ENCODE measurements at places on chromosomes 11 and 22.

DNA sequence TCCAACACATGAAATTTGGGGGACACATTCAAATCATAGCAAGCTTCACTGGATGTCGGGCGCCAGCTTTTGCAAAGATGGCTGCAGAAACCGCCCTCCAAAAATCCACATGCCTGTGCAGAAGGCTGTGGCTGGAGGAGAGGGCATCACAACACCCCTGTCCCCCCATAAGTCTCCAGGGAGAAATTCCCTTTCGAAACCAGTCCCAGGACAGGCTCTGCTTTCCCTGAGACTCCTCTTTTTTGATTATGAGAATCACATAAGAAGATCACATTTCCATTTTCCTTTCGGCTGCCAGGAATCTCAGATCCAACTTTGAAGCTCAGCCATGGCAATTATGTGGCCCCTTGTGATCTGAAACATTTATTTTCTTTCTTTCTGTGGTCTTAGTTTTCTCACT, 9.7 kb downstream of the LIF start:
- DNase-seq, result no peak

- DNase-seq, result no peak
Observed at GRCh38 chr11:27296497-27296896, 66.5 kb downstream of the CCDC34 start.

- DNase-seq, result no peak
Observed at GRCh38 chr22:30471616-30472318, at the start of gene SEC14L3. SEC14L3 (minus strand) TSS chr22:30472017; CDS start chr22:30471958, 59 bp downstream.

GRCh38 chr11:57359896-57360690, 20.9 kb downstream of the PRG3 start:
- DNase-seq, result no peak

- no peak for DNase-seq
Observed at GRCh38 chr11:17845431-17845881, 110.9 kb downstream of the KCNC1 start.

GRCh38 chr11:103279821-103280220, 170.6 kb downstream of the DYNC2H1 start:
- DNase-seq, result no peak

GRCh38 chr11:24234822-24235508, 261.9 kb upstream of the LUZP2 start:
- DNase-seq, result no peak

- no peak for DNase-seq
Observed at GRCh38 chr11:103714246-103714645, 322.2 kb upstream of the DDI1 start.

DNA sequence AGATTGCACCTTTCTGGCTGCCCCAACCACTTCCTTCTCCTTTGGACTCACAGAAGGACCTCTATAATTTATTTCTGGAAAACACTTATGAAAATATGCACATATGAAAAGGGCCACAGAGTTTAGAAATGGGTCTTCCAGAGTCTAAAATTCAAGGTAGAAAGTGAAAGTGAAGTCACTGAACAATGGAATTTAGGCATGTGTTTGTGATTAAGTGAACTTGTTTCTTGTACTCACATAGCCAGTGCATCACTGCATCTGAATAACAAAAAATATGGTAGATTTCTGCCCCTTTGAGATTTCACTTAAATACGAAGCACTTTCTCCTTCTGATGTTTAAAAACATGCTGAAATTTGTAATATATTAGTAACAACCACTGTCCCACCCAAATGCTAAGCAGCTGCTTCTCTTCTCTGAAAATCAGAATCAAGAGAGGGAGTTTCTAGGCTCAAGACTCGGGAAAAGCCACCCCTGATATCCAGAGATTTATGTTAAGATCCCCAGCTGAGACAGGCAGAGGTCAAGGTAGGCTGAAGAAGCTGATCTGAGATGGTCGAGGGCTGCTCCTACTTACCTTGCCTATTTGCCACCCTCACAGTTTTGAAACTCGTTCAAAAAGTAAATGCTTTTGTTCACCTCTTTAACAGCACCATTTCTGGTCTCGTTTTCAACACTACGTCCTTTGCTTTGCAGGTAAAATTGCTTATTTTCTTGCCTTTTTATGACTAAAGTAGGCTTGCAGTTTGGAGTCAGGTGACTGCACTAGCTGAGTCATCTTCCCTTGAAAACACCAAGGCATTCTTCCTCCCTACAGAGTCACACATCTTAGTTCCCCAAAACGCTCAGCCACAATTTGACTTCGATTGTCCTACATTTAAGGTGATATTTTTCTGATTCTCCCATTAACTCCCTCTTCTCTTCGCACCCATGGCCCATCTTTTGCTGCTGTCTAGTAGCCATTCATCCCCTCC, at the start of gene XKR3:
TSS of gene XKR3 (minus strand) at position 696 of the 972 bp plus-strand sequence. CDS start 17,338 bp downstream, outside the sequence.
- DNase-seq, result no peak

DNA sequence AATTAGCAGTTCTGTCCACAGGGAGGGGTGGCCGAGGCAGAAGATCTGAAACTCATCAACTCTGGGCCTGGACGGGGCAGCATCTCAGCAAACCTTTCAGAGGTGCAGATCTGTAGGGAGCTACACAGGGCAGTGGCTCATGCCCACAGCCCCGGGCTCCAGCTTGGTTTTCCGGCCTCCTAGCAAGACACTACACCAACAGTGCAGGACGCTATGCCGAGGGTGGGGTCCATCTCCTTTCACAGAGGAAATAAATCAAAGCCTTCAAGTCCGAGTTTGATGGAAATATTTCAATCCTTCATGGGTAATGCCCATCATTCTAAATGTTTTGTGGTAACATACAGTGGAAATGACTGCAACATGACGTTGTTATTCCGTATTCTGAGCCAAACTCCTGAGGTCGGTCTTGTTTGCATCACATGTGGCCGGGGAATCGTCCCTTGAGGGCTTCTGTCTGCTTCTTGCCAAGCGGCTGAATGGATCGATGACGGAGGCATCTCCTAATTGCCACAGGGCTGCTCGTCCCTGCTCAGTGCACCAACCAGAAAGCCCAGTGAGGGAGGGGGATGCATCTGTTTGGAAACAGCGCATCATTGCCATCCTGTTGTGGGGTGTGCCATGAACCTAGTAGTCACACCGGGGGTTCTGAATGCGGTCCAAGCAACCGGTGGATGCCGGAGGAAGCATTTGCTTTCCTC, 30.0 kb downstream of the LINC01488 start:
- DNase-seq, result no peak

GRCh38 chr11:76750746-76751145, 32.4 kb upstream of the TSKU start:
- DNase-seq, result no peak

DNA sequence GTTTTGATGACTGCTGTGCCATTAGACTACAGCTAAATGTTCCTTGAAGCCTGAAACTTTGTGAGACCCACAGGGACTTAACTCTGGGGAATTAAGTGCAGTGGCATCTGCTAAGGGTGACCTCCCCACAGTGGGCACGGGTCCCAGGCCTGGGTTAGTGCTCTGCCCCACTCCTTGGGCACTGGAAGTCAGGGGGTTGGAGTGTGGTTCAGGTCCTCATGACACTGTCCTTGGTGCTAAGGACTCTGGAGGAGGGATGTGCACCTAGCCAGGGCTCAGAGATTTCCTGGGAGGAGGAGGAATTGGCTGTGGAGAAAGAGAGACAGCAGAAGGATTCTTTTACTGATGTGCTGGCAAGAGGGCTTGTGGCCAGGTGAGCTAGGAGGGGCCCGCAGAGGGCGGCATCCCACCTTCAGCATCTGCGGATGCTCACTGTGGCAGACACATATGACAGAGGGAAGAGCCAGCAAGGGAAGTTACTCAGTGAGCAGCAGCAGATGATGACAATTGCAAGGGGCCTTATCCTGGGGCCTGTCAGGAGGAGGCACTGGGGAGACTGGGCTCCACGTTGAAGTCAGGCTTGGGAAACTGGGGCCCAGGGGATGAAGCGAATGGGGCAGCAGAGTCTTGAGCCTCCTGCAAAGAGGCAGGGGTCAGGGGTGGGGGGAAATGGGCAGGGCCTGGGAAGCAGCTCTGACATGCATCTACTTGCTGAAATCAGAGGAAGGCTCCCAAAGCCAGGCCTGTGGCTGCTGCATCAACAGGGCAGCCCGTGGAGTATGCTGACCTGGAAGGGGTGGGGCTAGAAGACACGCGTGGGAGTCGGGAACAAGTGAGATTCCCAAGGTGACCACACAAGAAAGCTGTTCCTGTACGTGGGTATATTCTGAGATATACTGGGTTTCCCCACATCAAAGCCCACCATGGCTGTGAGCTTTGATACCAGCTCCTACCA, 144.0 kb downstream of the MPPED1 start:
- DNase-seq, result no peak

GRCh38 chr22:38098410-38099249, 11.9 kb downstream of the BAIAP2L2 start:
- no peak for DNase-seq

GRCh38 chr11:36308577-36308976, 12.5 kb downstream of the PRR5L start:
- DNase-seq, result no peak

DNA sequence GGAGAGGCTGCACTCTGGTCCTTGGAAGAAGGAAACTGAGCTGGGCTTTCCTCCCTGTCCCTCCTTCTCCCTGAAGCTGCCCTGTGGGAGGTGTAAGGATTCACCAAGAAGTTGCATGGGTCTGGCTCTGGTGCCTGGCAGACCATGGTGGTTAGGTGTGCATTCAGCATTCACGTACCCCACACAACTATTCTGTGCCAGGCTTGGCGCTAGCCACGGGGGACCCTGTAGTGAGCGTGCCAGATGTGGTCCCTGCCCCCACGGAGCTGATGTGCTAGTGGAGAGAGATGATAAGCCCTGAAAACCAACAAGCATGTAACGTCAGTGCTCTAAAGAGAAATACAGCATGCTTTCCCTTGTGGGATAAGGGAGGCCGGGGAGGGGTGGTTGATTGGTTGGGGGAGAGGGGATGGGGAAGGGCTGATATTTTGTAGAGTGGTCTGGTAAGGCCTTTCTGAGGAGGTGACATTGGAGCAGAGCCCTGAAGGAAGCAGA, 48.9 kb downstream of the CD82 start:
- no peak for DNase-seq

- no peak for DNase-seq
Observed at GRCh38 chr22:45221201-45221600, 19.5 kb downstream of the KIAA0930 start.

GRCh38 chr22:50641696-50642607, 14.0 kb upstream of the ARSA start:
- DNase-seq, result no peak

DNA sequence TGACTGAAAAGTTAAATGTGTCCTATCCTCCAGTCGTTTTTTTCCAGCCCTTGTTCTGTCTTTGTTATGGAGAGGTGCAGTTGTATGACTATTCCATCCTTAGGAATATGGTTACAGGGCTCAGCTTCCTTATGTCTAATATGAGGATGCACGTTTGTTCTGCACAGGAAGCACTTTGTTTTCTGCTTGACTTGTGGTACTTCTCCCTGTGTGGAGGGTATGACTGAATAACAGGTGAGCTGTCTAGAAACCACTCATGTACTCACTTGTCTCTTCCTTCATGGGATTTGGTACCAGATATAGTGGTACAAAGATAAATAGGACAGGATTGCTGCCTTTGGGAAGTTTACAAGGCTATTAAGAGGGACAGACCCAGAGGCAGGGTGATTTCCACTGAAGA, 17.4 kb downstream of the CABIN1 start:
- DNase-seq, result no peak

- no peak for DNase-seq
Observed at GRCh38 chr11:131909426-131910177, 539.2 kb downstream of the NTM start.

DNA sequence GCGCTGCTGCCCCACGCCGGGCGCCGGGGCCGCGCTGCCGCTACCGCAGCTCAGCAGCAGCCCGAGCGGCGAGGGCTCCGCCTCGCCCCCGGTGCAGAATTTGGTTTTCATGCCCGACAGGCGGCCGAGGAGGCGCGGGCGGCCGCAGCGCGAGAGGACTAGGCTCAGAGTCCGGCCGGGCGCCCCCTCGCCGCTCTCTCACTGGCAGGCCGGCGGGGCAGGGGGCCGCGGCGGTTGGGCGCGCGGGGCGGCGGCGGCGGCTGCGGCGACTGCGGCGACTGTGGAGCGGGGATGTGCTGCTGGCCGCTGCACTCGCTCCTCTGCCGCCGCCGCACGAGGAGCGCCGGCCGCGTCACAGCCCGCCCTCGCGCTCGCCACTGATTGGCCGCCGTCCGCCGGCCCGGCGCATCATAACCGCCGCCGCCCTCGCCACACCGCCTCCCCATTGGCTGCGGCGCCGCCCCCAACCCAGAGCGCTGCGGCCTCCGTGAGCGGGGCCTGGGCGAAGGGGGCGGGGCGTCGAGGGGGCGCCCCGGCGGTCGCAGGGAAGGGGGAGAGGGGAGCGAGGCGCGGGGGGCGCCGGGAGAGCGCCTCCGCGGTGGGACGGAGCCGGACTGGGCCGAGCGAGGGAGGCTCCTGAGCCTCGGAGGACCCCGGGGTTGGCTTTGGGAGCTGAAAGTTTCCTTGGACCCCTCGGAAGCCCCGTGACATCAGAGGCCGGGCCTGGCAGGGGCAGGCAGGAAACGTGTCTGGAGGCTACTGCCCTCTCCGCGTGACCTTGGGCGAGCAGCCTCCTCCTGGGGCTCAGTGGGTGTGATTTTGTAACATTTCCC, at the start of gene CHKA:
TSS of gene CHKA (minus strand) at position 322 of the 833 bp plus-strand sequence. CDS start at position 111, 211 bp downstream.
- peak; percentile 80 for DNase-seq

Data from stimulated activated CD4-positive, alpha-beta T cell treated with anti-CD3 and anti-CD28 coated beads, Interleukin-4, amount 100 ng/mL, for 48 hours (primary cell).